Mammary epithelial cell (primary cell): ENCODE measurements at places on chromosomes 12 and 14.

DNA sequence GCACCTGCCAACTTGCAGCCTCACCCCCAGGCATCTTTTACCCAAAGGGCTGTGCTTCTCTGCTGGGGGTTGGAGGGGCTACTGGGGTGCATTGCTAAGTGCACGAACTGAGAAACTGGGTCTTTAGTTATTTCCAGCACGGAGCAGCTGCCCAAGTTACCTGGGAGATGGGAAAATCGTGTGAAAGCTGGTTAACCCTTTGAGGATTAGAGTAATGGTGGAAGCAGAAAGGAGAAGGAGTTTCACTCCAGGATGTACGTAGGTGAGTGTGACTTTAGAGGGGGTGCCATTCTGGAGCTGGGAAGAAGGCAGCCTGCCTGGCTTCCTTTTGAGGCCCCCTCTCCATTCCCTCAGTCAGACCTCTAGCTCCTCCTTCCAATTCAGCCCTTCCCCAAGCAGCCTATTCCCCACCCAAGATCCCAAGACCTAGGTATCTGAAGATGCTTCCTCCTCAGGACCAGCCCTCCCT is 1.0 kb upstream of the ADCY6 start:
- DNase-seq, result no peak

- peak; percentile 59 for DNase-seq
Observed at GRCh38 chr14:58887931-58888330, 250.2 kb downstream of the DACT1 start.

- no peak for DNase-seq
Observed at GRCh38 chr12:121620333-121620891, 5.9 kb upstream of the ORAI1 start.

DNA sequence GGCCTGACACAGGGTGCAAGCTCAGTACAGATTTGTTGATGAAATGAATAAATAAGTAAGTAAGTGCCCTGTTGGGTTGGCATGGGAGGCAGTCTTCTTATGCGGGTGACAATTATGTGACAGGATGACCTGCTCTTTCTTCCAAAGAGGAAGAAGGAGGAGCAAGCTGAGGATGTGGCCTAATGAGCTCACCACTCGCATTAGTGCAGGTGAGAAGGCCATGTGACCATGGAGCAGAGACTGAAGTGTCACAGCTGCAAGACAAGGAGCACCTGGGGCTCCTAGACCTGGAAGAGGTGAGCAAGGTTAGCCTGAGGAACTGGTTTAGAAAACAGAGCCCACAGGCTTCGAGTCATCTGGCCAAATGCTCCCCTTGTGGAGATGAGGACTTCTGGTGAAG is 34.9 kb downstream of the LRTM2 start:
- DNase-seq, result peak; percentile 24
